ENCODE measurements at places on chromosomes 13 and 19.
A peak's percentile ranks its signal among the peaks of the same experiment; 100 is the strongest.

DNA sequence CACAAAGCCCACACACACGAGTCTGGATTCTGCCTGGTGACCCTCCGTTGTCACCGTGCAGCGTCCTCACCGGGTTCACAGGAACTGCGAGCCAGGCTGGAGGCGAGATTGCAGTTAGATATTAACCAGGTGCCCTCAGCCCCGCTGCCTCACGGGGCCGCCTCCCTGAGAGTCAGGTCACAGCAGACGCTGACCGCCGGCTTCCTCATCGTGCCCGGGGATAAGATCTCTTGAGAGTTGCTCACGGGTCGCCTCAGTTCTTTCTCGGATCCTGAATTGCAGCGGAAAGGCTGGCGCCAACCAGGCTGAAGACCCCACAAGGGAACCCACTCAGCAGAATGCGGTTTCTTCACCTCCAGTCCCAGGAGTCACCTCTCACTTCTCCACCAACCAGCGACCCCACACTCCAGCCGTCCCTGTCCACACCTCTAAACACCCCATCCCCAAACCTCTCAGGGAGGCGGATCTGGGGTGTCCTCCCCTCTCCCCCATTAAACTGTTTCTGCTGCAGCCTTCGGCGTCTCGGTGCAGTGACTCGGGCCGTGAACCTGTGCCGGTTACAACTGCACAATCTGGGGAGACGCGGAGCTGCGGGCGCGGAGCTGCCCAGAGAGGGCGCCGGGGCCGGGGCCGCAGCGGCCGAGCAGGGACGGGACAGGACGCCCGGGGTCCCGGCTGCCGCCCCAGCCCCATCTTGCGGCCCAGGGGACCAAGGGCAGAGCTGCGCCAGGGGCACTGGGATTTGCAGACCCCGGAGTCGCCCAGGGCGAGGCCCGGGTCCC, 591 bp downstream of the ZNF823 start:
- peak; percentile 49 for DNase-seq

GRCh38 chr13:79229761-79230160, 176.3 kb downstream of the RBM26 start:
- DNase-seq = no peak

GRCh38 chr13:28140433-28141125, 2.2 kb downstream of the PAN3 start:
- DNase-seq = no peak

DNA sequence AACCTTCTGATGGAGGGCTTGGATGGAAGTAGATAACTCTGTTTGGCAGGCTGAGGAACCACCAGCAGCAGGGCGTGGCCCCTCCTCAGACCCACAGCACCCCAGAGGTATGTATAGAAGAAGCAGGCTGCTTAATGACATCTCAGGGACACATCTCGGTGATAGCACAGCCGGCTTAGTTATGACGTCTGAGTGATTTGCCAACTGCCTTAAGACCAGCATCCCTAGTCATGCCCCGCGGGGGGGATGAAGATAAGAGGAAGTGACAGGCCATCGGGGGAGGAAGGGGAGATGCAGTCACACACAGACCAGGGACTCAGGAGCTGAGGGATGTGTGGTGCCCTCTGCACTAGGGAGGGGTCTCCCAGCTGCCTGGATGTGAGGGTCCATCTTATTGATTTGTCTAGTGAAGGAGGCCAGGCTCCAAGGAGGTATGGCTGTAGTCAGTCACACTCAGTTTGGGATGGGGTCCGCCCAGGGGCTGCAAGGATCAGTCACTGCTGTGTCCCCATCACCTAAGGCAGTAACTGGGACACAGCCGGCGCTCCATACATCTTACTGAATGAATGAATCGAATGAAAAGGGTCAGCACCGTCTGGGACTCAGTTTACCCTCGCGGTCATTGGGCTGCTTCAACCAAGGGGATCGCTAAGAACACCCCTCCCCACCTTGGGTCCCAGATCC, 19.2 kb upstream of the ERCC1 start:
- no peak for DNase-seq

DNA sequence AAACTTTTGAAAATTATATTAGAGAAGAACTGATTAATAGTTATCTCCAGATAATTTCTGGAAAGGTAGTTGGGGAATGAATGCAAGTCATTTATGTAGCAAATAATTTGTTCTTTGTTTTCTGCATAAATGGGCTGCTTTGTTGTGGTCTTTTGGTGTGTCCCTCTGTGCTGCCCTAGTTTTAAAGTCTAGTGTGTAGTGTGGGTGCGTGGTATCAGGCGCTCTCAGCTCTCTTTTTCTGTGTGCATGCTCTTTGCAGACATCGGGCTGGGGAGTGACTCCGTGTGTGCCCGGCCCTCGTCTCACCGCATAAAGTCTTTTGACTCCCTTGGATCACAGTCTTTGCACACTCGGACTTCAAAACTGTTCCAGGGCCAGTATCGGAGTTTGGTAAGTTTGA, 94.5 kb downstream of the ARHGEF7 start:
- DNase-seq = no peak

- DNase-seq = peak; percentile 73
Measured at GRCh38 chr19:511101-511851, 4.0 kb downstream of the TPGS1 start.

DNA sequence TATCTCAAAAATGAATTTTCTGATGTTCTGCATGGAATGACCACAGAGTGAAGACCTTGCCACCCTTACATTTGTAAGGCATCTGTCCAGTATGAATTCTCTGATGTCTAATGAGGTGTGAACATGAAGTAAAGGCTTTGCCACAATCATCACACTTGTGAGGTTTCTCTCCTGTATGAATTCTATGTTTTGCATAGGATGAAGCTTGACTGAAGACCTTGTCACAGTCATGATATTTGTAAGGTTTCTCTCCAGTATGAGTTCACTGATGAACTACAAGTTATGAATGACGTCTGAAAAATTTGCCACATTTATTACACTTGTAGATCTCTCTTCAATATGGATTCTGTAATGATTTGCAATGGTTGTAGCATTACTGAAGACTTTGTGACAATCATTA, 13.3 kb downstream of the ZNF816 start:
- DNase-seq = no peak

DNA sequence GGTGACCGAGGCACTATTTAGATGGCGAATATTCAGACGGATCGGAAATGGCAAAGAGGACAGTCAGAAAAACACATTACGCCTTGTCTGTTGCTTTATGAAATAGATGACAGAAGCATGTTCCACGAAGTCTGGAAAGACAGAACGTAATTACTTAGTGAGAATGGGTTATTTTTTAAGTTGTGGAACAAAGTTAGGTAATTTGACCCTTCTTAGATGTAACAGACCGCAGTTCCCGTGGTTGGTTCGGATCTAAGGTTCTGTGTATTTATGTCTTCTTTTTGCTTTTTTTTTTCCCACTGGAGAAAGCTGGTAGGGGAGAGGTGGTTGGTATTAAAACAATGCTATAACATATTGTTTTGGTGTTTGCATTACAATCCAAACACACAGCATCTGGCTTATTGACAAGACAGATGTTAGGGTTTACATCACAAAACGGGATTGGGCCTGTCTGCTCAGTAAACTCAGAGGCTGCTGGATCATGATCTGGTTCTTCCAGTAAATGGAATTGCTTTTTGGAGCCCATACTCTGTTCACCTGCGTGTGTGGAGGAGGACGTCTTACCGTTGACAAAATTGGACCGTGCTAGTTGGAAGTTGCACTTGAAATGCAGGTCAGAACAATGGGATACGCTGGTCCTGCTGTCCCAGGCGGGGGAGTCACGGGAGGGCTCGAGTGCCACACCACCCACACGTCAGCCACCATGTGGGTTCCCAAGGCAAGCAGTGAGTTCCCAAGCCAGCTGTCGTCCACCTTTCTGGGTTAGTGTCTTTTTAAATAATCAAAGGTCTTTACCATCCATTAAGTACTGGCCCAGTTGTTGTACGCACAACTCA, 13.8 kb downstream of the ATP11A start:
- no peak for DNase-seq

GRCh38 chr19:53581871-53582279, 43.9 kb downstream of the ZNF331 start:
- DNase-seq = no peak

GRCh38 chr19:48490981-48491792, 20.4 kb downstream of the LMTK3 start:
- peak; percentile 50 for DNase-seq
